ENCODE measurements at places on chromosomes 16 and 17.

GRCh38 chr16:85959686-85960085 lies 60.7 kb downstream of the IRF8 start:
- no peak for DNase-seq

DNA sequence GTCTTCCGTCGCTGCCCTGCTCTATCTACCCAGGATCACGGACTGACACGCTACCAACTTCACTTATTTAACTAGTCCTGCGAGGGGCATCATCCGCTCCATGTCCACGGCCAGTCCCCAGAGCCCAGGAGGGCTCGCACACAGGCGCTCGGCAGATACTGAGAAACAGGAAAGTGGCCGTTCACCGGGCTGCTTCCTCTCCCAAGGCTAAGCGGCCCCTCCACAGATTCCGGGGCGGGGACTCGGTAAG lies 388 bp downstream of the OXLD1 start:
- DNase-seq: no peak

DNA sequence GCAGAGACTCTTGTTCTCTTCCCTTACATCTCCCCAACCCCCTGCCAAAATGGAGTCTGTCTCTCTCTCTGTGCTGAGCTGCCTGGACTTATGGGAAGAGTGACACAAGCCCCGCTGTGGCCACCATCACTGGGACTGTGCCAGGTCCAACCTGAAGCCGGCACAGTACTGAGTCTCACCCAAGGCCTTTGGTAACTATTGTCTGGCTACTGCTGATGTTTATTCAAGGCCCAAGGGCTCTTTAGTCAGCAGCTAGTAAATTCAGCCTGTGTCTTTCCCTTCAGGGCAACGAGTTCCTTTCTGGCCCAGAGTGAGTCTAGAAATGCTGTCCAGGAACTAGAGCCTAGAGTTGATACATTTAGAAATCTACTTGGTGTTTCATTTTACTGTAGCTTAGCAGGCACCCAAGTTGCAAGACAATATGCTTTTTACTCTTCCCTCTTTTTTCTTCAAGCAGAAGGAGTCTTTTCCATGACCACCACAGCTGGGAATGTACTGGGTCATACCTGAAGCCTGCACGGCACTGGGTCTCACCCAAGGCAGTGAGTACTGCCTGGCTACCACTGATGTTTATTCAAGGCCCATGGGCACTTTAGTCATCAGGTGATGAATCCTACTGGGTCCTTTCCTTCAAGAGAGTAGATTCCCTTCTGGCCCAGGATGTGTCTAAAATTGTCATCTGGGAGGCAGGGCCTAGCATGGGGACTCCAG lies 17.7 kb downstream of the EFCAB5 start:
- DNase-seq: no peak

DNA sequence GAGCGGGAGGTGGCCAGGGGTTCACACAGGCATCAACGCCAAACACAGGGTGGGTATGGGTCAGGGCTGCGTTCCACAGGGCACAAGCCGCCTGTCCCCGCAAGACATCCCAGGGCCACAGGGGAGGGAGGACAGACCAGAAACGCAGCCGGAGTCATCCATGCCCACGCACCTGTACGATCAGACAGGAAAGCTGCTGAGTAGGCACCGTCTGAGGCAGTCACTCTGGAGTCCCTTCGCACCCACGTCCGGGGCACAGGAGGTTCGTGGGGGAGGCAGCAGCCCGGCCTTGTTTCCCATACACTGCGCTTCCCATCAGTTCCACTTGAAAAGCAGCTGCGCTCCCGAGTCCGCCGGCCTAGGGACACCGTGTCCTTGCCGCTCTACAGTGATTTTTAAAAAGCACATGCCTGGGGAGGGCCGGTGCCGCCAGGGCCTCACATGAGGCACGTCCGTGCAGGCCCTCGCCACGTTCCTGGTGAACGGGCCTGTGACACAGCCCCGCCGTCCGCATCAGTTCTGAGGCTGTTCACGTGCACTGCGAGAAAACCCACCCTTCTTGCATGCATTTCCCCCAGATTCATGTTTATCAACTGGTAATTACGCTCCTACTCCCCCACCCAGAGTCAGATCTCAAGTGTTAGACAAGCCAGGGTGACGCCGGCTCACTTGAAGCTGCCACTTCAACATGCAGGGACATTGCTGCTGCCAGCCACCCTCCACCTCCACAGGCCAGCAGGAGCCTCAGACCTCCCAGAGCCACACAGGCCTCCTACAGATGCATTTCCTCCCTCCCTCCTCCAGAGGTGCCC lies 34.8 kb downstream of the WDR45B start:
- no peak for DNase-seq

DNA sequence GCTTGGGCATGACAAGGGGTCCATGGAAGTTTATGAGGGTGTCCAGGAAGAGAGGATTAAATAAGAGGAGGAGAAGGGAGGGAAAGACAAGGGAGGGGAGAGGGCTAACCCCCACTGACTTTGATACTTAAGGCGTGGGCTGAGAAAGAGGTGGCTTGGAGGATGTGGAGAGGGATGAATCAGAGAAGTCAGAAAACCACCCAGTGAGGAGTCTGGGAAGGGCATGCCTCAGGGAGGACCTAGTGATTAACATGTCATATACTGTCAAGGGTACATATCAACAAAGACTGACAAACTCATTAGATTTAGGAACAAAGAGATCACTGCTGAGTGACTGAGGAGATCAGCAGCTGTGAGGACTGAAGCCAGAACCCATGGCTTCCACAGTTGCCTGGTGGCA lies 145.4 kb downstream of the IRX5 start:
- no peak for DNase-seq

GRCh38 chr17:35947156-35947585 lies 3.7 kb upstream of the LYZL6 start:
- no peak for DNase-seq

- DNase-seq: no peak
Measured at GRCh38 chr17:73591296-73592078, 52.8 kb downstream of the SDK2 start.

DNA sequence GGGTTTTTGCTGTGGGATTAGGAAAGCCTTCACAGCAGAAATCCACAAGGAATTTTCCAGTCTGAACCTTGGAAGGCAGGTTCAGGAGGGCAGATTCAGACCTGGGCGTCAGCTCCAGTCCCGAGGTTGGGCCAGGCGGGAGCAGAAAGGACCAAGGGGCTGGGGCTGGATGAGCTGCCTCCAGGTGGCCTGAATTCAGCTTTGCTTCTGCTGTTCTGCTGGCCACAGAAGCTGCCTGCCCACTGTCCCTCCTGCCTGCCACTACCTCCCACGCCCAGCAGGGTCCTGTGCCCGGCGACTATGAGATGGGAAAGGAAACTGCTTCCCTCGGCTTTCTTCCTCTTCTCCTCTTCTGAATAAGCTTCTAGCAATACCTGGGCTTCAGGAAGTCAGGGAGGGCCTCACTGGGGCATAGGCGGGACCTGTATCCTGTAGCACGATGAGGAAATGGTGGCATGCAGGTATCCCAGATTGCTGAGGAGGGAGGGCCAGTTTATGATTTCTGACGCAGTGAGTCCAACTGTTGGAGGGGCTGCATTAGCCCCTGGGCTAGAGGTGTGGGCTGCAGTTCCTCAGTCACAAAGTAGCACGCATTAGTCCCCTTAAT lies 18.4 kb downstream of the TBX4 start:
- no peak for DNase-seq

- no peak for DNase-seq
Measured at GRCh38 chr16:81123092-81123852, 27.1 kb upstream of the GCSH start.

DNA sequence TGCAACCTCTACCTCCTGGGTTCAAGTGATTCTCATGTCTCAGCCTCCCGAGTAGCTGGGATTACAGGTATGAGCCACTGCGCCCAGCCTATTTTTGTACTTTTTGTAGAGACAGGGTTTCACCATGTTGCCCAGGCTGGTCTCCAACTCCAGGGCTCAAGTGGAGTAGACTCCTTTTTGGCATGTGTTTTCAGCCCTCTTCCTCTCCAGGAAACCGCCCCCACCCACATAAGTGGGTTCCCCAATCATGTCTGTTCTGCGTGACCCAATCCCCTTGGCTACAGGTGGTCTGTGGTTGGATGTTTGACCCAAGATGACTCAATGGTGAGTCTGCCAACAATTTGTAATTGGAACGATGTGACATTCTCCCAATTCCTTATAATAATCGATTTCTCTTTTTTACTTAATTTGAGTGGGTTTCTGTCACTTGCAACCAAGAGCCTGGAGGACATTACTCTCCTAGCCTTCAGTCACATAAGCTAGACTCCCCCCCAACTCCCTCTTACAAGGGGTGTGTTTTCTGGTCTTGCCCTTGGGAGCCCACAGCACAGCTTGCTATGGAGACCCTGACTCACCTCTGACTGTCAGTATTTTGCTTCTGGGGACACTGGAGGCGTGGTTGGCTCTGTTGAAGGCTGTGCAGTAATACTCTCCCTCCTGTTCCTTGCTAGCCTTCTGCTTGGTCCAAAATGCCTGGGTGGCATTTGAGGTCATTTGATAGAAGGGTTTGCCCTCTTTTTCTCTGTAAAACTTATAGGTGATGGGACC lies 34.9 kb downstream of the PECAM1 start:
- DNase-seq: no peak

DNA sequence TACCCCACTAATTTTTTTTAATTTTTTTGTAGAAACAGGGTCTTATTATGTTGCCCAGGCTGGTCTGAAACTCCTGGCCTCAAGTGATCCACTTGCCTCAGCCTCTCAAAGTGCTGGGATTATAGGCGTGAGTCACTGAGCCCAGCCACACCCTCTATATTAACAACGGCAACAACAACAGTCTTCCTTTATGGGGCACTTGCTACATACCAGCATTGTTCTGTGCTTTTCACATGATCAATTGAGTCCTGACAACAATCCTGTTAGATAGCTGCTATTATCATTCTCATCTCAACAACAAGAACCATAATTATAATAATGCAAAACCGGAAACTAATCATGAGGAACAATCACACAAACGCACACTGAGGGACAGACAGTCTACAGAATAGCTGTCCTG lies 12.6 kb upstream of the ARL5C start:
- no peak for DNase-seq

GRCh38 chr17:80023481-80024205 lies 12.0 kb downstream of the TBC1D16 start:
- DNase-seq: no peak

DNA sequence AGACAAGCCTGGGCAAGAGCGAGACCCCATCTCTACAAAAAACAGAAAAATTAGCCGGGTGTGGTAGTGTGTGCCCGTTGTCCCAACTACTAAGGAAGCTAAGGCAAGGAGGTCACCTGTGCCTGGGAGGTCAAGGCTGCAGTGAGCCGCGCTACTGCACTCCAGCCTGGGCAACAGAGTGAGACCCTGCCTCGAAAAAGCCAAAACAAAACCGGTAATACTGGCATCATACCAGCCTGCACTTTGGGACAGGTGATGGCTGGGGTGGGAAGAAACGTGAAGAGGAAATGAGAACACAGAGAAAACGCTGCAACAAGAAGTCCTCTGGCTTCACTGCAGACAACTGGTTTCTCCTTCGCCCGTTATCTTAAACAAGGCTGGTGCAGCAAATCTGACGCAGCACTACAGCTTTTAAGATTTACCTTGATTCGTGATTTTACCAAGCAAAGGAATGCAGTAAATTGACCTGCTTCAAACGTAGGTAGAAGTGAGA lies 725 bp upstream of the CASC3 start:
- DNase-seq: no peak

DNA sequence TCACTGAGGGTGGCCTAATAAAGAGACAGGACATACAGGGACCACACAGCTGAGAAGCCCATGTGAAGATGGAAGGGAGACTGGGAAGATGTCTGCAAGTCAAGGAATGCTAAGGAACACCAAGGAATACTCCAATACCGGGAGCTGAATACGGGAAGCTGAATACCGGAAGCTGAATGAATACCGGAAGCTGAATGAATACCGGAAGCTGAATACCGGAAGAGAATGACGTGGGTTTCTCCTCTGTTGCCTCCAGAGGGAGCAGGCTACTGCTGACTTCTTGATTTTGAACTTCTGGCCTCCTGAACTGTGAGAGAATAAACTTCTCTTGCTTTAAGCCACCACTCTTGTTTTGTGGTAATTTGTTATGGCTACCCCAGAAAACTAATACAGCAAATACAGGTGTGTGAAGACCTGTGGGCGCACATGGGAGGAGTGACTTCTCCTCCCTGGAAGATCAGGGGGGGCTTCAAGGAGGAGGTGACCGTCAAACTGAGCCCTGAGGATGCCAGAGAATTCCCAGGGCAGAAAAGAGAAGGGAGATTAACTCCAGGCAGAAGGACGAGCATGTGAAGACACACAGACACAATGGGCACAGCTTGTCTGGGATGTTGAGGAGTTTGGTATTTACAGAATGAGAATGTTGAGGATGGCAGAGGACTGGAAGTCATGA lies 259.9 kb downstream of the IRF8 start:
- DNase-seq: no peak

DNA sequence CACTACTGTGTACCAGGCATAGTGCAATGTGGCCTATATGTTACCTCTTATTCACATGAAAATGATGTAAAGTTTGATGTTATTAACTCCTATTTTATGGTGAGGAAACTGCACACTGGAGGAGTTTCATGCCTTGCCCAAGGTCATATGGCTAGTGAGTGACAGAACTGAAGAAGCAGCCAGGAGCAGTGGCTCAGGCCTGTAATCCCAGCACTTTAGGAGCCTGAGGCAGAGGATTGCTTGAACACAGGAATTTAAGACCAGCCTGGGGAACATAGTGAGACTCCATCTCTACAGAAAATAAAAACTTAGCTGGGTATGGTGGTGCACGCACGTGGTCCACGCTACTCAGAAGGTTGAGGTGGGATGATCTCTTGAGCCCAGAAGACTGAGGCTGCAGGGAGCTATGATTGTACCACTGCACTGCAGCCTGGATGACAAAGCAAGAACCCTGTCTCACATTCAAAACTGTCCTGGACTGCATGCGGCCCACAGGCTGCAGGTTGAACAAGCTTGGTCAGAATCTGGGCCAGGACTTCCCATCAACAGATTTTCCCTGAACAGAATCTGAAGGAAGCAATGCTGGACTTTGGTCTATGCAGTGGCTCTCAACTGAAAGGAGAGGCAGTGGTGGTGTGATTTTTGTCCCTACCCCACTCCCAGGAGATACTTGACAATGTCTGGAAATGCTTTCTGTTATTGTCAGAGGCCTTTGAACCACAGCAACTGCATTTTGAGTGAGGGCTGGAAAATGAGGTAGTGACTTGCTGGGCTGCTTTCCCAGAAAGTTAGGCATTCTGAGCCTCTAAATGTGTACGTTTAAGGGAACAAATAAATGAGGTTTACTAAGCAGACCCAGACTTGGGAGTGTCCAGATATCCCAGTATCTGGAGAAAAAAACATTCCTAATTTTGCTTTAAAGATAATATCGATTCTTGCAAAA lies 479.5 kb downstream of the TMEM114 start:
- DNase-seq: no peak

GRCh38 chr17:81438688-81439087 lies 43.4 kb downstream of the BAHCC1 start:
- DNase-seq: no peak

- no peak for DNase-seq
Measured at GRCh38 chr17:28282596-28282995, 36.4 kb upstream of the TMEM97 start.

- no peak for DNase-seq
Measured at GRCh38 chr16:87556941-87557459, 45.3 kb upstream of the JPH3 start.

- no peak for DNase-seq
Measured at GRCh38 chr17:19284005-19284959, 47.1 kb downstream of the EPN2 start.

All from stimulated activated CD8-positive, alpha-beta memory T cell treated with anti-CD3 and anti-CD28 coated beads, Interleukin-4, amount 100 ng/mL, for 4 hours (primary cell).